ENCODE measurements at places on chromosomes 16 and 17.
A peak's percentile ranks its signal among the peaks of the same experiment; 100 is the strongest.

DNA sequence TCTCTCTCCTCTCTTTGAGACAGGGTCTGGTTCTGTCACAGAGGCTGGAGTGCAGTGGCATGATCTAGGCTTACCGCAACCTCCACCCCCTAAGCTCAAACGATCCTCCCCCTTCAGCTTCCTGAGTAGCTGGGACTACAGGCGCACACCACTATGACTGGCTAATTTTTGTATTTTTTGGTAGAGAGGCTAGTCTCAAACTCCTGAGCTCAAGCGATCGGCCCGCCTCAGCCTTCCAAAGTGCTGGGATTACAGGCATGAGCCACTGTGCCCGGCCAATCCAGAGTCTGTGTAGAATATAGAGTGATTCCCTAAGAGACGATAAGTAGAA is 65.8 kb upstream of the RPH3AL start:
- DNase-seq: no peak

DNA sequence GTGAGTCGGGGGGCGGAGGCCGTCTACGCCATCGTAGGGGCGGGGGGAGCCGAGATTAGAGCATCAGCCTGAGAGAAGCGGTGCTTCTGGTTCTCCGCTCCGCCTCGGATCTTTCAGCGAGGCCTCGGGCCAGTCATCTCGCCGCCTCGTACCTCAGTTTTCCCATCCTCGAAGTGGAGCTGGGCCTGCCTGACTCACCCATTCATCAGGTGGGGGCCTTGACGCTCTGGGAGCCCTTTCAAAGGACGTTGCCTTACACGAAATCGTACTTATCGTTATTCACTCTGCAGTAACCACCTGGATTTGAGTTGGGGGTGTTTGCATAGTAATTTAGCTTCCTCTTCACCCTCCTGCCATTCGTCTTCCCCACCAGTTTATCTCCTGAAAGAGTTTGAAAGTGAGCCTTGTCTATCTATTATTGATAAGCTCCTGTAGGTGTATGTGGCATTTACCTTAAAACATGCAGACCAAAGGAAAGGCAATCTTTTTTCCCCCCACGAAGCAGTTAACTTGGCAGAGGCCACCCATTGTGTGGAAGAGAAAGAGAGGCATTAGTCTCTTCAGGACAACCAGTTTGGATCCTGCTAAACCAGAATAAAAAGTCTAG is 674 bp downstream of the TAF15 start:
- DNase-seq: no peak

GRCh38 chr16:10708969-10709368 is 14.2 kb upstream of the TEKT5 start:
- no peak for DNase-seq

GRCh38 chr17:49343273-49343672 is 18.8 kb downstream of the ZNF652 start:
- DNase-seq: no peak

DNA sequence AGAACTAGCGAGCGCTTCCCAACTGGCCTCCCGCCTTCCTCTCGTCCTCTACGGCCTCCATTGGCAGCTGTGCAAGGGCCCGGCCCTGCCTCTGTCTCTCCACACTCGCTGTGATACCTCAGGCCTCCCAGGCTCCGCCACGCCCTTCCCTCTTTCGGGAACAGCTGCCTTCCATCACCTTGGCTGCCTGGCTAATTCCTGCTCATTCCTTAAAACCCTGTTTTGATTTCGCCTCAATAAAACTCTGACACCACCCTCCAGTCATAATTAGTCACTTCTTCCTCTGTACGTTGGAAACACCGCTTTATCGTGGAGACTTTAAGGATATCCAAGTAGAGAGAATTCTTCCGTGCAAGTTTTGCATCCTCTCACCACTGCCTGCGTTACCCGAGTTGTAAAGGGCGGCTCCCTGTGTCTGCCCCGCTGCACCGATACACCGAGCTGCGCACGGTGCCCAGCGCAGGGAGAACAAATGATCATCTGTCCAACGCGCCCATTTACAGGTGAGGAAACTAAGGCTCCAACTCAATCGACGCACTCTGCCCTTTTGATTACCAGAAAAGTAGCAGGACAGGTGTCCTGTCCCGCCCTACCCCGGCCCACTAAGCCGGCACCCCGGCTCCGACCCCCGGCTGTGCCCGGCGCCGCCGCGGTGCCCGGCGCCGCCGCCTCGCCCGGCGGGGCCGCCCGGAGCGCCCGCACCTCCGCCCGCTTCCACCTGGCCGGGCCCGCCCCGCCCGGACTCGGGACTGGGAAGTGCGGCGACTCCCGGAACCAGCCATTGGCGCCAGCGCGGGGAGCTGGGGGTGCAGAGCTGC is 139.7 kb downstream of the SEC14L1 start:
- DNase-seq: no peak

- peak; percentile 61 for DNase-seq
Measured at GRCh38 chr16:78770353-78771091, 671.1 kb downstream of the WWOX start.

GRCh38 chr17:56045872-56046271 is 107.4 kb upstream of the ANKFN1 start:
- no peak for DNase-seq

DNA sequence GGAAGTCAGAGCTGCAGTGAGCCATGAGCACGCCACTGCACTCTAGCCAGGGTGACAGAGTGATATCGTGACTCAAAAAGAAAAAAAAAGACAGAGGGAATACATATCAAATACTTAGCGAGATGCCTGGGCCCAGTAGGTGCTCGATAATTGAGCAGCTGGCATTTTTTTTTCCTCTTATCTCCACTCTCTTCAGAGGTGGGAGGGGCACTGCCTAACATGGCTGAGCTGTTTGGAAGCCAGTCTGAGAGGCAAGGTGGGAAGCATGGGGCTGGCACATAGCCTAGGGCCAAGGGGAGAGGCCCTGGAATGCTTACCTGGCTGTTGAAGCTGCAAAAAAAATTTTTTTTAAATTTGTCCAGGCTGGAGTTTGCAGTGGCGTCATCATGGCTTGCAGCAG is 38.4 kb downstream of the HIC1 start:
- no peak for DNase-seq

- no peak for DNase-seq
Measured at GRCh38 chr17:77274096-77274845, 133.5 kb downstream of the SEC14L1 start.

GRCh38 chr17:82184761-82185160 is 27.9 kb downstream of the CCDC57 start:
- DNase-seq: no peak

DNA sequence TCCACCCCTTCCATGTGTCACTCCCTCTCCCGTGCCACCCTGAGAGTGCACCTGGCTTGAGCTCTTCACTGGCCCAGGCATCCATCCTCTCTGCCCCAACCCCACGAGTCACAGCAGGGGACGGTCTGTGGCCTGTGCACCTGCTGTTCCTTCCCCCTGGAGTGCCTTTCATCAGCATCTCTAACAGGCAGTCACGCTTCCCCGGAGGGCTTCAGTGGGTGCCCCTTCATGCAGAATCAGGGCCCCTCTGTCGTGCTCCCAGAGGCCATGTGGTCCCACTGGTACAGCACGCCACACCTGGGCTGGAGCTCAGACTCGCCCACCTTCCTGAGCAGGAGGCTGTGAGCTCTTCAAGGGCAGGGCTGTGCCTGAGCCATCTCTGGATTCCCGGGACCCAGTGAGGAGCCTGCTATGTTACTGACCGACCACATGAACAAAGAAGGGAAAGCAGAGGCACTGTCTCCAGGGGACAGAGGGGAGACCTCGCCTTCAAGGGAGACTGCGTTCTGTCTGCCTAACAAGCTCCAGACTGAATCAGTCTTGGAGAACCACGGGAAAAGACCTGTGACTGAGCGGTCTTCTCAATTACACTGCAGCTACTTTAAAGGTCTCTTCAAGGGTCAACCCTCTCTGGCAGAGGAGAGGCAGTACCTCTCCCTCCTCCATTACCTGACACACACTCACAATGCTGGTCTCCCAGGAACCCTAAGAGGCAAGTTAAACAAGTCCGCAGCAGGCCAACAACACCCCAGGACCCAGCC is 78.8 kb upstream of the DOC2B start:
- no peak for DNase-seq

DNA sequence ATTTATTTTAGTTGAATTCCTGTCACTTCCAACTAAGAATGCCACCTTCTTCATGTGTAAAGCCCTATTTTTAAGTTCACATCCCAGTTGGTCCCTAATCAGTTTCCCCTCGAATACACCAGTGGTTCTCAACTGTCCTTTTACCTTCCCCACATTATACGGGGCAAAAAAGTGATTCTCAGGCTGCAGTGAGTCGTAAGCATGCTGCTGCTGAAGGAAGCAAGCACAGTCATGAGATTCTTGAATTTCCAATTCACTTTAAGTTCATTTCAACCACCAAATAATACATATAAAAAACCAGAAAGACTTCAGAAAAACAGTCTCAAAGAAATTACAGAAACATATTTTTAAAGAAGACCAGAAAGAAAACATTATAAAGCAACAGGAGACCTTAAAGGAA is 47.9 kb downstream of the UBE2G1 start:
- DNase-seq: no peak

- no peak for DNase-seq
Measured at GRCh38 chr17:65666876-65667321, 105.5 kb upstream of the AXIN2 start.

DNA sequence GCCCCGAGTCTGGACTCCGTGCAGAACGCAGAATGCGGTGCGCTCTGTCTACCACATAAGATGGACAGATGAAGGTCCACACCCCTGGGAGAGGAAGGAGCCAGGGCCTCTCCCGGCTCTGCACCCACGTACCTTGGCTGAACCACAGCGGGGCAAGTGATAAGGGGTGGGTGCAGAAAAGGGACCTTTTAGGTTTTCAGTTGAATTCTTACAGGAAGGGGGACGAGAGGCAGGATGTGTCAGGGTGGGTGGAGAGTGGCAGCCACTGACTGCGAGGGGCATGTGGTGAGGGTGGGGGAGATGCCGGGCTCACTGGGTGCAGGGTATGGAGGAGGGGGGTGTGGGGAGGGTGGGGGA is 372 bp downstream of the CD300A start:
- DNase-seq: no peak

DNA sequence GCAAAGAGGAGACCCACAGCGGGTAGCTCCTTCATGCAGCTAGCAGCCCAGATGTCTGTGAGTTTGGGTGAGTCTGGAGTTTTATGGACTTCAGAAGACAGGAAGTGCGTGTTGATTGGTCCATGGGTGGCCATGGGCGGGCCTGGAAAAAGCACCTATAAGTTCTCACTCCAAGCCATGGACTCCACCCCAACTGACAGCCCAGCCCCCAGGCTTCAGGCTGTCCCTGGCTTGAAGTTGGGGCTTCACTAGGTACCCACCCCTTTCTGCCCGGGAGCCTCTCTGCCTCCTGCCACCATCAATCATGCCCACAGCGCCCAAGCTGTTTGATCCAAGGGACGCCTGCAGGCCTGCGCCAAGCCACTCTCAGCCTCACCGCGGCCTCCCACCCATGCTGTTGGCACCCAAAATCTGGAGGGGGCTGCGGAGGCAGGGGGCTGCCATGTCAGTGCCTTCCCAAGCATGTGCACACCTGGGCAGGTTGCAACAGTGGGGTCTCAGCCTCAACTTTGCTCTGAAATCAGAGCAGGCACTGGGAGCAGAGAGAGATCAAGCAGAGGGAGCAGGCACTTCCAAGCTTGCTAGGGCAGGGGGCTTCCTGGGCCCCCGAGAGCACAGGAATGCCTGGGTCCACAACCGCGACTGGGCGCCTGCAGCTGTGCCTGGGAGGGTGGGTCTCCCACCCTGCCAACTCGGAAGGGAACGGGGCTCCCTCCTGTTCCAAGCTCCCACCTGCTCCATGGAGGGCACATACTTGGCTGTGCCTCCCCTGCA is 1503.7 kb downstream of the CDH11 start:
- DNase-seq: no peak
